ENCODE measurements at places on chromosomes 7 and 10.

DNA sequence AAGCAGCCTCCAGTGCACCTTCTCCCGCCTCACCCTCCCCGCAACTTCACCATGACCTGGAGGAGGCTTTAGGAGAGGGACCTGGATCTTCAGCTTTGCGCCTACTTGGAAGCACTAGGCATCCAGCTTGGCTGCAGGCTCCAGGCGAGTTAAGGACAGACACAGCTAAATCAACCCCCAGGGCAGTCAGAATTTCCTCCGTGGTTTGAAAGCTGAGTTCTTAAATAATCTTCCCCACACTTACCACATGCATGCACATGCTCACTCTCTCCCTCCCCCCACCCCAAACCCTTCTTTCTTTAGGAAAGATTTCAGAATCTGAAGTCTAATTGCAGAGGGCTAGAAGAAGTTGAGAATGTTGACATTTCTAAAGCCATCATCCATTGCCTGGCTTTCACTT lies 36.7 kb upstream of the LRRC4 start:
- DNase-seq = no peak

- DNase-seq = no peak
These were observed 81.6 kb upstream of the PFKP start for GRCh38 chr10:2985729-2986232.

GRCh38 chr10:62796896-62797295 lies 7.6 kb upstream of the ADO start:
- DNase-seq = no peak

DNA sequence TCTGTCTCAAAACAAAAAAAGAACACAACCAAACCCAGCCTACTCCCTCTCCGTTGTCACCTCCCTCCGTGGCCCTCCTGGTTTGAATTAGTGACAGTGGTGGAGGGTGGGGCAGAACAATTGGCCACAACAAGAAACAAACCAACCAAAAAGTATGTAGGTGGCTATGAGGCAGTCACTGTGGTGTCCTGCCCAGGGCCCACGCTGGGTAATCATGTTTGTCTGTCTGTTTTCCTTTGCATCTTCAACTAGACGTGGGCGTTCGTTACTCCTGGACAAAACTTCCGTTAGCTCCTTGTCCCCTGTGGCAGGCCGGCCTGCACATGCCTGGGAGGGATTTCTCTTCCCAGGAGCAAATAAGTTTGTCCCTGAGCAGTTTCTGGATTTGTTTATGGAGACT lies 78.4 kb downstream of the XRCC2 start:
- no peak for DNase-seq

- no peak for DNase-seq
These were observed 17.0 kb upstream of the ECHDC3 start for GRCh38 chr10:11724938-11725776.

DNA sequence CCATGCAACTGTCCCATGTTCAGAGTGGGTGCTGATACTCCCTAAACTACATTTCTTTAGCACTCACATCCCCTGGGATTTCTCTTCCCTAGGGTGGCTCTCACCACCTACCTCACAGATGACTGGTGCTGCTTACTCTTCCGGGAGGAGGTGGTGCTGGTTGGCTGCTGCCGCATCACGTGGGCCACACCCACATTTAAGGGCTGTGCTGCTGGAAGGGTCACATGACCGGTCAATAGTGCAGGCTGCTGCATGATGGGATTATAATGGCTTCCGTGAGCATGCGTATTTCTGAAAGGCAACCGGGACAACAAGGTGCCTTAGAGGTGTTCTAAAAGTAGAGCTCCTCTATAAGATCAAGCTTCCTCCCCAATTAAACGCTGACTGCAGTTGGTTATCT lies 76.8 kb downstream of the CLEC2L start:
- DNase-seq = no peak

Measured in stimulated activated CD4-positive, alpha-beta T cell treated with anti-CD3 and anti-CD28 coated beads, Interleukin-1b, Interleukin-23, amount 100 ng/mL, for 1 hour (primary cell).